ENCODE measurements at places on chromosomes 1 and 21. TPM values are rescaled to one million over a fixed set of nuclear protein-coding genes. Genes with fewer than 3 reads are reported as not detected.

The ATP1A4 gene
- not detected for total RNA-seq

The AMPD1 gene
- total RNA-seq, result not detected

The CA6 gene
- not detected for total RNA-seq

The ERVH48-1 gene
- total RNA-seq, result not detected

The SLC44A3 gene
- total RNA-seq, result 2.1 TPM

The HES5 gene
- total RNA-seq, result under 0.01 TPM

The LYPD8 gene
- not detected for total RNA-seq

The PLA2G4A gene
- total RNA-seq, result 7.4 TPM

The CELA2B gene
- not detected for total RNA-seq

The TMPRSS15 gene
- total RNA-seq, result not detected

The PPIAL4G gene
- not detected for total RNA-seq

The FCGR3A gene
- not detected for total RNA-seq

The PRAMEF17 gene
- not detected for total RNA-seq

The PEAR1 gene
- 11.0 TPM for total RNA-seq

The LEMD1 gene
- total RNA-seq, result not detected

The CRB1 gene
- under 0.01 TPM for total RNA-seq

The UBE2U gene
- not detected for total RNA-seq

The OR2T3 gene
- not detected for total RNA-seq

The FCRL1 gene
- total RNA-seq, result not detected

The CR1L gene
- total RNA-seq, result not detected

The MED8 gene
- total RNA-seq, result 42.8 TPM

The MPL gene
- not detected for total RNA-seq

The IFI44L gene
- total RNA-seq, result 5.7 TPM

The ECM1 gene
- 0.16 TPM for total RNA-seq

The PARK7 gene
- total RNA-seq, result 268 TPM

The AADACL4 gene
- total RNA-seq, result not detected

The AMY1B gene
- not detected for total RNA-seq

The KCNE2 gene
- not detected for total RNA-seq

The CACNA1S gene
- total RNA-seq, result not detected

The RIPPLY3 gene
- total RNA-seq, result not detected

The EXOC8 gene
- total RNA-seq, result 15.4 TPM

The HORMAD1 gene
- not detected for total RNA-seq

The GPX7 gene
- total RNA-seq, result 7.0 TPM
